Memory B cell (primary cell): ENCODE measurements at places on chromosomes 7 and 10.

- DNase-seq: no peak
Measured at GRCh38 chr7:69575651-69576050, 22.6 kb upstream of the AUTS2 start.

- DNase-seq: no peak
Measured at GRCh38 chr7:92061154-92061553, 73.1 kb downstream of the CYP51A1 start.

GRCh38 chr10:78134773-78135306, 101.2 kb downstream of the RPS24 start:
- no peak for DNase-seq

DNA sequence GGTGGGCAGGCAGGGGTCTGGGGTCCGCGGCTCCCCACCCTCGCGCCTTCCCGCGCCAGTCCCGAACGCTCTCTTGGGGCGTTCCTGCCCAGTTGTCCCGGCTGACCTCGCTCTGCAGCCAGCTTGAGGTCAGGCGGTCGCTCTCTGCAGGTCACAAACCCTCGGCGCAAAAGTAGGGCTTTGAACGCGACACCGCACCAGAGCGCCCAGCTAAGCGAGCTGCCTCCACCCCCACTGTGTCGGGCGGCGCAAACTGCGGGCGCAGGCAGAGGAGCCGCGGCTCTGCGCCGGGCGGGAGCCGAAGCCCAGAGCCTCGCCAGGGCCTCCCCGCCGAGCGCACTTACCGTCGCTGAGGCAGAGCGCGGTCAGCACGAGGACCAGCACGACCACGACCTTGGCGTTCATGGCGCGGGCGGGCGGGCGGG, 284 bp downstream of the CXCL12 start:
- no peak for DNase-seq

GRCh38 chr7:84314263-84314662, 119.7 kb upstream of the SEMA3A start:
- no peak for DNase-seq

GRCh38 chr10:31864834-31865518, 63.7 kb downstream of the ARHGAP12 start:
- no peak for DNase-seq
